ENCODE measurements at places on chromosomes 2 and 18.

DNA sequence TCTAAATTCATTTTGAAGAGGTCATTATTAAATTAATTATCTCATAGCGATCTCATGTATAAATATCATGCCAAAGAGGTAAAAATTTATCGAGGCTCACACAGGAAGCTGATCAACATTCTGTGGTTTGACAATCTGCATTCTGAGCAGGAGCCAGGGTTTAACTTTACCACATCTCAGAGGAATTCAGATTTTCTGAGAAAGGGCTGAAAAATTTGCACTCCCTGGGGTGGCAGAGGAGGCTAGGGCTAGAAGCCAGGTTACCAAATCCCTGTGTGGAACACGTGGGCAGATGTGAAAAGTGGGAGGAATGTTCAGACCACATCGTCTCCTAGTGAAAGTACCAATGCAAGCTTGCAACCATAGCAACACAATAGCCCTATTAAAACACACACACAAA, 63.5 kb upstream of the CTLA4 start:
- DNase-seq, result peak; percentile 74

DNA sequence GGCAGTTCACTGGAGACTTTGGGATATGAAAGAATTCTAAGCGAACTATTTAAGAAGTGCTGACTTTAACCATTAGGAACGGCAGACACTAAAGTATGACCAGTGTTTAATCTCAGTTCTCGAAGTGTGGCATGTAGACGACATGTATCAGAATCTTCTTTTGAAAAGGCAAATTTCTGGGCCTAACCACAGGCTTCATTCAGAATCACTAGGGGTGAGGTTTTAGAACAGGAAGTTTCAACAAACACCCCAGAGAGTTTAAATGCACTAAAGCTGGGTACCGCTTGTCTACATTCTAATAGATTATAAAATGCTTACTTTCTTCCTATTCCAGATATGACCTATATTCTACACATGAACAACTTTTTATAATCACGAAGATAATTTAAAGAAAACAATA, 180.3 kb downstream of the ANKRD44 start:
- DNase-seq, result no peak

GRCh38 chr2:121151311-121152109, 133.5 kb downstream of the TFCP2L1 start:
- no peak for DNase-seq

- no peak for DNase-seq
Measured at GRCh38 chr2:64214281-64215115, 70.3 kb upstream of the PELI1 start.

GRCh38 chr2:61922714-61923113, 17.2 kb downstream of the COMMD1 start:
- no peak for DNase-seq

DNA sequence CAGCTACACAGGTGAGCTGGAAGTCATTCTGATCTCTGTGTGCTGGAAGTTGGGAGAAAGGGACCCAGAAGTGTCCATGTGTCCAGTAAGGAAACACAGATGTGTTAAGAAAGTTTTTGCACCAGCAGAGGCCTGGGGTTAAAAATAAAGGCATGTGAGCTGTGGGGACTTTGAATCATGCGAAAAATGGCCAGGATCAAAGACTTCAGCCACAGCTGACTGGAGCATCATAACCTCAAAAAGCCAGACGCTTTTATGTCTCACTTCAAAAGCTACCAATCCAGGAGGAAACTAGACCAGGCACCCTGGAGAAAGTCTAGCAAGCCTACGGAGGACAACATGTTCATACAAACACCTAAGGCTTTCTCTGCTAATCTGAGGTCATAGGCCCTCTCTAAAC, 503.6 kb upstream of the REG3G start:
- no peak for DNase-seq

GRCh38 chr2:46188041-46188716, 109.0 kb upstream of the EPAS1 start:
- no peak for DNase-seq

DNA sequence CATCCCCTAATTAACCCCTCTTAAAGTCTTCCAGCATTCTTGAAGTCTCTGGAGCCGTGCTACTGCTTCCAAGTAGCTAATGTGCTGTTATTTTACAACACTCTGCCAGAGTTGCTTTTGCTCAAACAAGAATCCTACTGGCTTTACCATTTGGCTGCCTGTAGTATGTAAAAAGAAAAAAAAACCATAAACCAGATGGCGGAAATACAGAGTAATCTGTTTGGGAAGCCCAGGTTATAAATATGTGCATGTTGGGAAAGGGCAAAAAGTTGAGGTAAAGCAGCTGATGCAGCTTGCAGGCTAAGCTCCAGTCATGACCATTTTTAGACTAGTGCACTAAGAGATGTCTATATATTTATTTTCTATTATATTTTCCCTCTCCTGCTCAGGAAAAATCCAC, 313.2 kb upstream of the ETAA1 start:
- no peak for DNase-seq

GRCh38 chr2:162661618-162662017, 176.9 kb downstream of the KCNH7 start:
- no peak for DNase-seq

DNA sequence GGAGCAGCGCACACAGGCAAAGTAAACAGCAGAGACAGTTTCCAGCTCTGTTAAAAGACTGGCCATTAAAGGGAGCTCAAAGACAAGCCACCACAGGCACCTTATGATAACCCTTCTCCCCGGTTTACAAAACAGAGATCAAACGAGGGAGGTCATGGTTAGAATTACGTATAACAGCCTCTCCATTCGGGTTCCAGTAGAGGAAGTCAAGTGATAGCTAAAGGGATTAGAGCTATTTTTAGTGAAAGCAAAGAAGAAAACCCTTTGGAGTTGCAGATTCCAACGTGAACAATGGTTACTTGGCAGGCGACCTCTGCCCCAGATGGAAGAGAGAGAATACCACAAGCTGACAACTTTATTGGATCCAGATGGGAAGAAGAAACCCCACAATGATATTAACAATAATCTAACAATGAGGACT, 31.2 kb upstream of the EDAR start:
- no peak for DNase-seq

GRCh38 chr2:3180082-3180908, 197.3 kb downstream of the EIPR1 start:
- DNase-seq, result no peak

- DNase-seq, result no peak
Measured at GRCh38 chr2:172439509-172439860, 12.1 kb downstream of the ITGA6 start.

DNA sequence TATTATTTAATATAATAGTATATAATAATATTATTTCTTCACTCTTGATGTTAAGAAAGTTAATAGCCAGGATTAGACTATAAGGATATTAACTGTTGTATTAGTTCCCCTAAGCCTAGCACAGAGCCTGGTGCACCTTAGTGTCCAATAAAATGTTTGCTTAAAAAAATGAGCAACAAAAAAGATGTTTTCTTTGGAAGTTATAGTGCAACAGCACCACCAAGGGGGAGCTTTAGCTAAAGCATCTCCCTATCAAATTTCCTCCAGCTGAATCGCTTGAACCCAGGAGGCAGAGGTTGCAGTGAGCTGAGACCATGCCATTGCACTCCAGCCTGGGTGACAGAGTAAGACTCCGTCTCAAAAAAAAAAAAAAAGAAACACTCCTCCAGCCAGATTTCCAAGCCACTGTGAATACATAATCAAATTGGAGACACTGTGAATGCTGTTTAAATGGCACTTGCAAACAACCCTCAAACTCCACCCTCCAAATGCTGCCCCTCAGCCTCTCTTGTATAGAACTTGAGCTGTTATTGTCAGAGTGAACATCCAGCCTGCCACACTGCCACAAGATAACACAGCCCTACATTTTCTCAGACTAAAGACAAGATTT, 221.9 kb downstream of the DYM start:
- no peak for DNase-seq

DNA sequence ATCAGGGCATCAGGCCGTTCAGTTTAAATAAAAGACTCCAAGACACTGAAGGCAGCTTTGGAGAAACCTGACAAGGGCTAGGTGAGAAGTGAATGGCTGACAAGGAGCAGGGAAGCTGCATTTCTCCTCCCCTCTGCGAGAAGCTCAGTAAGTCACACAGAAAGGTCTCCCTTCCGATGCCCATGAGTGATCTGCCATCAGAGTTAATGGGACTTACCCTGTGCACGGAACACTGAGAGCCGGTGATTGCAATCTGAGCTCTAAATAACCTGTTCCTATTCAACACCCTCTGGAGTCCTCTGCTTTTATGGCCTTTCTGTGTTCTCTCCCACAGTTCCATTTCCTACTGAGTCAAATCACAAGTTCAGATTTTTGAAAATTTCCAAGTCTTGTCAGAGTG, 322.2 kb upstream of the MYT1L start:
- no peak for DNase-seq

GRCh38 chr2:227377467-227378351, 1.4 kb downstream of the TM4SF20 start:
- no peak for DNase-seq

GRCh38 chr2:98743835-98744234, 12.9 kb upstream of the MGAT4A start:
- no peak for DNase-seq

DNA sequence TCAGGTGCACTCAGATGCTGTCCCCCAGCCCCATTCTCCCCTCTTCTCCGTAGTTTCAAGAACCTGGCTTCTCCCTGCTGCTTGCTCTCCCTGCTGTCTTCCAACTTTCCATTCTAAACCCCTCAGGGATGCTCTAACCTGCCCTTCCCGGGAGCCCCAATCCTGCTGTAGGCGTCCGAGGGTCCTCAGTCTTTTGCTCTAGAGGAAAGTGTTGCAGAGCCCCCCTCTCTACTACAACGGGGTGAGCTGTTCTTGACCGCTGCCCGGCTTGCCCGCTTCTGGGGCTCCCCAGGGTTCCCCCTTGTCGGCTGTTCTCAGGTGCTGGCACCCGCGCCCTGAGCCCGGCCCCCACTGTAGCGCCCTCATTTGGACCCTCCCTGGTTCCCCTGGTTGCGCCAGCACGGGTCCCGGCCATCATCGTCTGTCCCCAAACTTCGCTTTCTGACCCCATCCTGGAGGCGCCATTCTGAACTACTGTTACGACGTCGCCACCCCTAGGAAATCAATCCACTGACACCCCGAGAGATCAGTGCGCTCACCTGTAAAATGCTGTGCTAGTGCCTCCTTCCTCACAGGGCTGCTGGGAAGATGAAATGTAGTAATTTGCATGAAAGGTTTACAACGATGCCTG, 31.9 kb upstream of the REG3G start:
- DNase-seq, result no peak

- DNase-seq, result no peak
Measured at GRCh38 chr2:224209555-224210285, 170.6 kb upstream of the SERPINE2 start.

- DNase-seq, result no peak
Measured at GRCh38 chr2:20573620-20574422, 77.1 kb downstream of the HS1BP3 start.

DNA sequence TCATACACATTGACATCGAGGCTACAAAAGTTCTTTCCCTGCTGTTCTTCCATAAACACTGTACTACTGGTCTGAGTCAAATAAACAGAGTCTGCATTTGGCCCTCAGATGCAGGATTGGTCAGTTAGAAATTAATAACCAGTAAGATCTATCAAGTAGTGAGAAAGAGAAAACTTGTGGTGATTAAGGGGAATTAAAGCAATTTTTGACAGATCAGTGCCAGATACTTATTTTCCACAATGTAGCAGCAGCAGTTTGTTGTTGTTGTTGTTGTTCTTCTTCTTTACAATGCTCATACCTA, 85.0 kb downstream of the IKZF2 start:
- no peak for DNase-seq

GRCh38 chr2:199757233-199757870, 93.6 kb downstream of the FTCDNL1 start:
- DNase-seq, result no peak

DNA sequence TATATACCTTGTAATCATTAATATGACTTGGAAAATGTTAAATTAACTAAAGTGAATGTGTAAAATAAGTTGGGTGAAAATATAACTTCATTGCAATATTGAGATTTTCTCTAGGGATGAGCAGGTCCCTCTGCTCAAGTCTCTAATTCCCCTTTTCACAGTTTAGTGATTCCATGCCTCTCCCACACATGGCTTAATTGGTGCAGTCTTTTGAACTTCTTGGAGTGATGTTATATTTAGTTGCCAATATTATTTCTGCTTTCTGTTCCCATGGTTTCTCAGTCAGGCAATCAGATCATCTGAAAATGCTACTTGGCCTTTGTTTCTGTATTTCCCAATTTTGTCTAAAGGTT, 233.7 kb upstream of the SPOPL start:
- no peak for DNase-seq

GRCh38 chr2:171086352-171087290, 74.1 kb downstream of the TLK1 start:
- no peak for DNase-seq

DNA sequence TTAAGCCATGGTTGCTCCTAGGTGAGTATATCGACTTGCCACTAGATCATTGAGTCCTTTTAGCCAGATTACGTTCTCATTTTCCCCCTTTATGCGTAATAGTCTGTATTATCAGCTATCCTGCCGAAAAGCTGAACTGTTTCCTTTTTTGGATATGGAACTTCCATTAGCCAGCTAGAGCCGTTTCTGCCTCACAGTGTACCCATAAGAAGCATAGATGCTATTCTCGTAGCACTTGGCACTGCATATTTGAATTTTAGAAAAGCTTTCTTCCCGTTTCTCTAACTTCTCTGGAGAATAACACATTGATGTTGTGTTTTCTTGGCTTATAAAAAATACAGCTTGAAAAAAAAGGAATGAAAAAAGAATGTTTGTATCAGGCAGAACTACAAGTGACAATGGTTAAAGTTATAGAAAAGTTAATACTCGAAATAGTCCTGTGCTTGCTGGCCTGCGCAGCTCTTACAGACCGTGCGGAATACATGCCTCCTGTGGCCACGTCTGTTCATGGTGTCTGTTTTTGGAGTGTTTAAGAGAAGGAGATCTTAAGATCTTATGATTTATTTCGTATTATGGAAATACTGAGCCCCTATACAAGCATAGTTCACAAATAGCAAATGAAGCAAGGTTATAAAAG, 710 bp downstream of the DUSP19 start:
- DNase-seq, result no peak

- DNase-seq, result no peak
Measured at GRCh38 chr2:236790963-236791362, 221.3 kb downstream of the ACKR3 start.

DNA sequence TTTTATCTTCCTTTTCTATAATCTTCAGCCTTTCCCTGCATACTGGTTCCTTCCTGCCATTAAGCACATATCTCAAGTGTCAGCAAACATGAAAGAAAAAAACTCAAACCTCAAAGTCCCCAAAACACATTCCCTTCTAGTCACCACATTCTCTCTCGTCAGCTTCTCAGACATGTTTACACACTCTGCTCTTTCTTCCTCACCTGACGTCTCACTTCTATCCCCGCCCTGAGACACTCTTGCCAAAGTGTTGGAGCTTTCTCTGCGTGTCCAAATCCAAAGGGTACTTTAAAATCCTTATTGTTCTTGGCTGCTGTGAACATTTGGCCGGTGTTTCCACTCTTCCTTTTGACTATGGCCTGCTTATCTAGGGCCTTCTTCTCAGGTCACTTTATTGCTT, 47.9 kb downstream of the SOX11 start:
- DNase-seq, result no peak

DNA sequence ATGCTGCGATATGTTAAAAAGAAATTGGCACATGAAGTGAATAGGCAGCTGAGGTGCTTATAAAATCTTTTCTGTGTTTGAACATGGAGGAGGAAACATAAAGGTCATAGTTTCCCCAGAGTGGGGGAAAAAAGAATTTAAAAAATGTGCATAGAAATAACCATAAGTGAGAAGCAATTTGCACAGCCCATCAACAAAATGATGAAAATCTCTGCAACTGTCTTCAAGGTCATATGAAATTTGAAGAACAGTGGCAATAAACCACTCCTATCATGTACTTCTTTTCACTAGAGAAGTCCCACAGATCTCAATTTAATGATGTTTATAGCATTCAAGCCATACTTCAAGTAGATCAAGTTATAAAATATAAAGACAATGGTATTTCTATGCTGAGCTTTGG, 46.7 kb upstream of the ZNF804A start:
- no peak for DNase-seq
